Choroid plexus epithelial cell (primary cell): ENCODE measurements at places on chromosomes 2 and 18.

- no peak for DNase-seq
These were observed 276.3 kb upstream of the ERBB4 start for GRCh38 chr2:212814941-212815340.

- peak; percentile 61 for DNase-seq
These were observed 222.6 kb upstream of the ST6GAL2 start for GRCh38 chr2:107108556-107108955.

GRCh38 chr2:33134086-33134771 lies 187.5 kb downstream of the LTBP1 start:
- DNase-seq = peak; percentile 98

GRCh38 chr2:202269585-202269984 lies 4.0 kb downstream of the NOP58 start:
- DNase-seq = no peak

- DNase-seq = no peak
These were observed 121.8 kb downstream of the GLI2 start for GRCh38 chr2:120857422-120857821.

DNA sequence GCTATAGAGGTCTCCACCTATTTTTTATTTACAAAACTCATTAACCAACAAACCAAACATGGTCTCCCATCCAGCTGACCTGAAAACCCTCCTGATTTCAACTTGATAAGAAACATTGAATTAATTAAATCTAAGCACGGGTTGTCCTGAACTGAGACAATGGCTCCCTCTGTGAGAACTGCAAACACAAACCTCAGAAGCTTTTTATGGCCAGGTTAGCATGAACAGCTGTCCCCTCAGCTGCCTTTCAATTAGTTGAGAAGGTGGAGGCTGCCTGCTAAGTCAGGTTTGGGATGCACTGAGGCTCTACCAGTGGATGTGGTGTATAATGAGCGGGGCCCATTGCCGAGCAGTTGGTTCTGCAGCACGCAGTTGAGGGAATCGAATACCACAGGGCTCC lies 258.5 kb upstream of the DDX18 start:
- no peak for DNase-seq

DNA sequence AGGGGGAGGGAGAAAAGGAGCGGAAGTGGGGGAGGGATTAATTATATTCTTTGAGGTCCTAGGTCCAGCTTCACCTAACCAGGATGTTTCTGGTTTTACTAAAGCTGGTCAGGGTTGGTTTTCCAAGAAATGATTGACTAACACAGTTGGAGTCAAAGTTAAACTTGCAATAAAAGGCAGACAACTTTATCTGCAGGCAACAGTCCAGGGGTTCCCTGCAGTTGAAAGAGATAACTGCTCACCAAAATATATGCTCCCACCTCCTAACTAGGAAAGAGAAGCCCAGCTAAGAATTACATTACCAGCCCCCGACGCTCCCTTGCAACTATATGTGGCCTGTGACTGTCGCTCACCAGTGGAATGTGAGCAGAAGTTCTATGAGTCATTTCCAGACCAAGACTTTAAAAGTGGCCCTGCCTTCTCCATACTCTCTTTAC lies 140.0 kb upstream of the PKDCC start:
- no peak for DNase-seq

GRCh38 chr2:125516496-125517109 lies 1139.4 kb upstream of the GYPC start:
- DNase-seq = peak; percentile 5
